ENCODE measurements at places on chromosomes 12 and 14. TPM values are rescaled to one million over a fixed set of nuclear protein-coding genes. Genes with fewer than 3 reads are reported as not detected.

BIN2 gene
- not detected for total RNA-seq

DPPA3 gene
- total RNA-seq: not detected

CDKN1B gene
- 75.4 TPM for total RNA-seq

KRT6C gene
- total RNA-seq: not detected

GLIPR1L1 gene
- total RNA-seq: not detected

P3H3 gene
- total RNA-seq: 18.8 TPM

GALNT6 gene
- total RNA-seq: 19.9 TPM

PLA2G1B gene
- total RNA-seq: not detected

PTPRR gene
- not detected for total RNA-seq

DTD2 gene
- 18.4 TPM for total RNA-seq

MUCL1 gene
- not detected for total RNA-seq

PRICKLE1 gene
- 11.6 TPM for total RNA-seq

ERBB3 gene
- 0.88 TPM for total RNA-seq

FLRT2 gene
- 216 TPM for total RNA-seq

RASAL1 gene
- total RNA-seq: under 0.01 TPM

BCL2L14 gene
- not detected for total RNA-seq

FGF6 gene
- not detected for total RNA-seq

BCDIN3D gene
- 4.3 TPM for total RNA-seq

C12orf50 gene
- not detected for total RNA-seq

C14orf180 gene
- not detected for total RNA-seq

SLC15A4 gene
- total RNA-seq: 30.2 TPM

TAS2R31 gene
- total RNA-seq: 6.8 TPM

ZNF641 gene
- 4.3 TPM for total RNA-seq

SIX6 gene
- total RNA-seq: not detected

ETNK1 gene
- 41.8 TPM for total RNA-seq

USP15 gene
- 56.7 TPM for total RNA-seq

LTBP2 gene
- total RNA-seq: 89.2 TPM

ESRRB gene
- not detected for total RNA-seq

LHX5 gene
- 0.05 TPM for total RNA-seq

Measured in dermis blood vessel endothelial cell (primary cell).